Activated naive CD4-positive, alpha-beta T cell (primary cell): ENCODE measurements at places on chromosomes 12 and 14.

GRCh38 chr14:94203473-94204210 is 29.5 kb downstream of the PPP4R4 start:
- no peak for DNase-seq

DNA sequence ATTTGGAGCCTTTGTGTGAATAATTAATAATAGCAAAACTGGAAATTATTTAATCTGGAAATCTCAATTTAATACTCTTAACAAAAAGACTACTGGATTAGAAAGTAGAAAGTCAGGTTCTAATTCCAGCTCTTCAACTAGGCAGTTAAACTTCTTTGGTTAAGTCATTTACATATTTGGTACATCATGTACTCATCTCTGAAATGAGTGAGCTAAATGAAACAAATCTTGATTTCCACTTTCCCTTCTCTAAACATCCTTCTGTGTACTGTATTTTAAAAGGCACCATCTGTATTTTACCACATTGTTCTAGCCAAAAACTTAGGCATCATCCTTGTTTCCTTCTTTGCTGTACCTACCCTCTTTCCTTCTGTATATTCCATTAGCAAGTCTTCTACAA is 26.9 kb downstream of the CRADD start:
- no peak for DNase-seq

DNA sequence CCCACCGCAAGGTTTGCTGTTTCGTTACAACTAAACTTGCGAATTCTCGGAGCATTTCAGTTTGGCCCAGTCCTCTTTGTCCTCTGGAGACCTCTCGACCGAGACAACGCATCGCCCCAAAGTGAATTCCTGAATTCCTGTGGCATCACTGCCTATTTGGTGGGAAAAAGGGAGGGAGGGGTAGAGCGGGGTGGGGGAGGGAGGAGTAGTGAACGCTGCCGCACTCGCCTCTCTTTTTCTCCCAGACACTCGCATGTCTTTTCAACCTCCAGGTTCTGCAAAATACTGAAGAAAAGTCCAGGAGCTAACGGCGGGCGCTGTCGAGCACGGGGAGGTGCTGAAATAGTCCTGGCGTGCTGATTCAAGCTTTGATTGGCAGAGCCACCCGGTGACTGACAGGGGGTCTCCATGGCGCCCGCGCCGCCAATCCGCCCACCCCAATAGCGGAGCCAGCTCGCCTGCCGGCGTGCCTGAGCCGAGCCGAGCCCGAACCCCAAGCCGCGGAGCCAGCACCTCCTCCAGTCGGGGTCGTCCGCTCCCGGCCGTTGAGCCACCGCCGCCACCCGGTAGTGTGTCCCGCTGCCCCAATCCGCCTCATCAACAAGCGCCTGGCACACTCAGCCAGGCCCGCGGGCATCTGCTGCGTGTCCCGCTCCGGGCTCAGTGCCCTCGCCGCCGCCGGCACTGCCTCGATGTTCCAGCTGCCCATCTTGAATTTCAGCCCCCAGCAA is at the start of gene SIX6:
Gene SIX6 (plus strand): TSS at position 440 of the 731 bp plus-strand sequence. CDS start 253 bp downstream, at position 693.
- DNase-seq, result no peak

DNA sequence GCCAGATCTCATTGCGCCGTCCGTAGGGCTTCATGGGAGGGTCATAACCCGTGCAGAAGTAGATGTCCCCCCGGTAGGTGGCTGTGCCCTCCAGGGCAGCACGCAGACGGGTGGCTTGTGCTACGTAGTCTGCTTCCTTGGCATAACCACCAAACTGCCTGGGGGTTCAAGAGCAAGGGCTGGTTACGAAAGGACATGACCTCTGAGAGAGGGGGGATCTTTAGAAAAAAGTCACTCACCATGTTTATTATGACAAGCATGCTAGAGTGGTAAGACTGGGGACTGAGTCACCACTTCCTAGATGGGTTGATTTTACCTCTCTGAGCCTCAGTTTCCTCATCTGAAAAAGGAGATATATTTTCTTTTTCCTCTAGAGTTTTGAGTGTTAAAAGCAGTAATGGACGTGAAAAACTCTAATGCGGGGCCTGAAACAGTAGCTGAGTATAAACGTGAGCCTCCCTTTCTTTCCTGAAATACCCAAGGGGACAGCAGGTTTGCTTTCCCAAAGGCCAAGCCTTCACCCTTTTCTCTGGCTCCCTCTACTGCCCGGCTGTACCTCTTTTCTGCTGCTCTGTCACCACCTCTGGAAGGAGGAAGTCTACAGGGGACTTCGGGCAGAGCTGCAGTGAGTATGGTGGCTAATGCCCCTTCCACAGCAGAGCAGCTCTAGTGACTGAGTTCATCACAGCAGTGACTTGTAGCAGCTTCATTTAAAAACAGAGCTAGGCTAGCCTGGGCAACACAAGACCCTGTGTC is 23.5 kb upstream of the GPRC5D start:
- no peak for DNase-seq

DNA sequence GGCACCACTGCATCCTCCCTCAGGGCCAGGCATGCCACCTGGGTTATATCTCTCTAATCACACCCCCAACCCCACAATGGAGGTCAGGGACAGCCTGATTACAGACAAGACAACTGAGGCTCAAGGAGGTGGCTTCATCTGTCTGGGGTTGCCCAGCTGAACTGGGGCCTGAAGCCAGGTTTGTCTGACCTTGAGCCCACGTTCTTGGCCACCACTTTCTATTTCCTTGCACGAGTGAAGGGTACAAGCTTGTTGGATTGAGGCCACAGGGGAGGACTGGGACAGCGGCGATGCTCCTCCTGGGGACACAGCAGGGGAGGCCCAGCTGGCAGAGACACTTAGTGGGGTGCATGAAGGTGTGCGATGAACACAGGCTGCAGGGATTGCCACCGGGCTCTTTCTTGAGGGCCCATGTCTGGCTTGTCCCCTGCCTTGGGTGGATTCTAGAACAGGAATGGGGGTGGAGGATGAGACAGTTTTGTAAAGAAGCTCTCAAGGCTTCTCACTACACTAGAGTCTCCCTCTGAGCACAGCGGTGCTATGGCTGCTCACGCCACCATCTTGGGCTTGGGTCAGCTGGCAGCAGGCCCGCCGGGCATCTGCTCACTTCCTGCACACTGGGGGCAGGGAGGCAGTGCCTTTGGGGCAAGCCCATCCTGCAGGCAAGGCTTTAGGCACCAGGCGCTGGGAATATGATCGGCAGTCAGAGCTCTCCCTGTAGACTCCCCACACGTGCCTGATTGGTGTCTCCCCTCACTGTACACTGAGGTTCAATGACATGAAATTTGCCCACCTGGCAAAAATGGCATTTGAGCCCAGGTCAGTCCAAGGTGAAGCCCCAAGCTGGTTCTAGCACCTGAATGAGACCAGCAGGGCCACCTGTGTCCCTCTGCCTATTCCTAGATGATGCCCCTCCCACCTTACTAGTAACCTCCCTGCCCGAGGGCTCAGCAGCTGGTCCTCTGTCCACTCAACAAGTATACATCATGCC is 16.0 kb downstream of the RITA1 start:
- DNase-seq, result no peak

- no peak for DNase-seq
These were observed 23.1 kb upstream of the C12orf42 start for GRCh38 chr12:103518899-103519298.

GRCh38 chr12:32261638-32262037 is 137.7 kb upstream of the FGD4 start:
- no peak for DNase-seq

DNA sequence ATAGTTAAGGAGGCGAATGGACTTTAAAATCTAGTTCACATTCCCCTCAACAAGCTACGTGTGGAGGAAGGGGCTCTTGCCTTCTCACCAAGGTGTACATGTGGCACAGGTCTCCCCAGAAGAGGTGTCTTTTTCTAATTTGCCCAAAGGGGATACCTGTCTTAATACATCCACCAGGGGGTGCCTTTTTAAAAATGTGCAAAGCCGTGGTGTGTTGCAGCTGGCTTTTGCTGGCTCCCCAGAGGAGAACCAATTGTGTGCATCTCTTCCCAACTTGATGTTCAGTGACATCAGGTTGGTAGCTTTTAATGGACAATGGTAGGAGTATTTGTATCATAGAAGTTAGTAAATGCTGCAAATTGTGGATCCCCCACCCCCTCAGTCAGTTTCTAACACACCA is 33.8 kb downstream of the CREBL2 start:
- no peak for DNase-seq

DNA sequence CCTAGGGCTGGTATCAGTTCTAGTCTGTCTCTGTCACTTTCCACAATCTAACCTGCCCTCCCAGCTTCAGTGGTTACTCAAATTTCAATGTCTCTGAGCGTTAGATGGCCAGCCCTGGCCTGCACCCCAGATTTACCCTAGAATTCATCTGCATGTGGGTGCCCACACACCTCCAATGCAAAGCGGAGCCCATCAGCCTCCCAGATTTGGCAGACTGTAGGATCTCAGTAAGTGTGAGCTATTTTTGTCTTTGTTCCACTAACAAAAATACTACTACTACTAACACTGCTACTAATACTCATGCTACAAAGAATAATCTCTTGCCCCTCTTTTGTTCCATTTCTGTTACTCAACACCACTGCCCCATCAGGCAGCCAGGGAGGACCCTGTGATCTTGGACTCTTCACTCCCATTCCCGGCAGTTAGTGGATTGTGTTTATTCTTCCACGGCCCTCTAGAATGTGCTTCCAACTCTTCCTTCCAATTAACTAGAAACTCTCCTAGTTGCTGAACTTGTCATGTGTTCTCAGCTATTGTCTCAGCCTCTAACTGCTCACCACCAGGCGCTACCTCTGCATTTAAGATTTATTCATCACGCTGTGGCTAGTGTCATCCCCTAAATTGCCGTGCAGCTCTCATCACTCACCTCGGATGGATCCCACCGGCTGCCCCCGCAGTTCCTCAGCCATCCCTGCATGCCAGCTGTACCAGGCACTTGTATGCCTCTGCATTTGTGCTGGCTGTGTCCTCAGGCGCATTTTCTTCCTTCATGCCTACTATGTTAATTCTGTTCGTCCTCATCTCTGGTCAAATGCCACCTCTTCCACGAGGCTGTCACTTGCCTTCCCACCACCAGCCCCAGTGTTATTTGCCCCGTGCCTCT is 150.6 kb upstream of the HIF1A start:
- DNase-seq, result no peak

- DNase-seq, result no peak
These were observed 43.9 kb downstream of the SCAF11 start for GRCh38 chr12:45946435-45946834.

DNA sequence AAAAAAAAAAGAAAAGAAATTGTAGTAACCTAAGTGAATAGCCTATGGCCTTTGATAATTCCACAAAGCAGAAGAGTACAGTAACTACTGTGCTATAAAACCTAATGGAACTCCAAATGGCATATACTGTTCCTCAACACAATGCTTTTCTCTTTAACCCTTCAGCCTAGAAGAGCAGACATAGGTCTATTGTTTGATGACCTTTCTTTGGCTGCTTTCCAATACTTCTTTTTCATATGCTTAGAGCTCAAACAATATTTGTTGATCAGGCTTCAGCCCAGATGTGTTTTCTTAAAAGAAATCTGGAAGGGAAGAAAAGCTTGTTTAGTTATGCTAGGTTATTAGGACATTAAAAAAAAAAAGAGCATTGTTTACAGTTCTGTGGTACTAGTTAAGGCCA is 116.4 kb downstream of the NTN4 start:
- DNase-seq, result no peak

- no peak for DNase-seq
These were observed 211.0 kb upstream of the NUDT4 start for GRCh38 chr12:93166541-93167307.

GRCh38 chr14:84390010-84390409 is 1139.9 kb upstream of the FLRT2 start:
- DNase-seq, result no peak

GRCh38 chr12:94297096-94297699 is 148.8 kb downstream of the PLXNC1 start:
- no peak for DNase-seq

DNA sequence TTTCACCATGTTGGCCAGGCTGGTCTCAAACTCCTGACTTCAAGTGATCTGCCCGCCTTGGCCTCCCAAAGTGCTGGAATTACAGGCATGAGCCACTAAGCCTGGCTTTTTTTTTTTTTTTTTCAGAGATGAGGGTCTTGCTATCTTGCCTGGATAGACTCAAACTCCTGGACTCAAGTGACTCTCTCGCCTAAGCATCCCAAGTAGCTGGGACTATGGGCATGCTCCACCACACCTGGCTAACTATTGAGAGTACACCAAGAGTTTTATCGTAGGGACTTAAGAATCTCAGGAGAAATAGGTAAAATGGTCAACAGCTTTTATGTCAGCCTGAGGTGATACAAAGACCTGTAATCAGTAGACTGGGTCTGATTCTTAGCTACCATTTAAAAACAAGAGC is 31.2 kb upstream of the SIX1 start:
- no peak for DNase-seq

- no peak for DNase-seq
These were observed 275.4 kb downstream of the TTC6 start for GRCh38 chr14:37870632-37871346.

DNA sequence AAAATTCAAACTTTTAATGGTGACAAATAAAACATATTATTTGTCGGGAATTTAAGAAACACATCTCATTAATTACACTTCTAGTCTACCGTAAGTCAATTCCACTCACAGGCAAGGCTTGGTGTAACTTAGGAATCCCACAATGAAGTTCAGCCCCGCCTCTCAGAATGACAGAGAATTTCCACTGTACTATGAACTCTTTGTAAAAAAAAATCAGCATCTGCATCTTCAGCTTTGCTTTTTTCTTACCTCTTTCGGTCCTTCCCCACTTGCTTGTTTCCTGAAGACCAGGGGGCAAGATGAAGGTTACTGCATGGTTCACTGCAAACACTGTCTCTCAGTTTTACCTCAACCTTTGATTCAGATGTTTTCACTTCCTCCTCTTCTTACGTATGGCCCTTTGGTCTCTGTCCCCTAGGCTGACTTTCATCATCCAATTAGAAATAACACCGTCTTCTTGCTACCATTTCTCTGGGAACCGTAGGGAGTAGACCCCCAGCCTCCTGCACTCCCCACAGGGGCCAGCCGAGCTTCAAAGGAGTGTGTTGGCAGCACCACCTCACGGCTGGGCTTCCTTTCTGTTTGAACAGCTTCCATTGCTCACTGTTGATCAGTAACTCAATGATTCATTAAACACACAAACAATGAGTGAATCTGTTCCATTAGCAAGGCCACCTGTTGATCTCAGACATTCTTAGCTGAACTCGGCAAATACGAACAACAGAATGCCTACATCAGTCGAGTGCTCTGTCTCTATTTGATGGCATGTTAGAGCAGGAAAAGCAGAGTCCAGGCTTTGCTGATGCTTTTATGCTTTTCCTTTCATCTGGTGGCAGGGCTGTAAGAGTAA is 343.0 kb downstream of the BMP4 start:
- no peak for DNase-seq

- DNase-seq, result no peak
These were observed 19.5 kb upstream of the TTC9 start for GRCh38 chr14:70622111-70622712.

- no peak for DNase-seq
These were observed 30.1 kb upstream of the PNMA1 start for GRCh38 chr14:73744175-73744867.
